ENCODE measurements at places on chromosomes 7 and 10.

DNA sequence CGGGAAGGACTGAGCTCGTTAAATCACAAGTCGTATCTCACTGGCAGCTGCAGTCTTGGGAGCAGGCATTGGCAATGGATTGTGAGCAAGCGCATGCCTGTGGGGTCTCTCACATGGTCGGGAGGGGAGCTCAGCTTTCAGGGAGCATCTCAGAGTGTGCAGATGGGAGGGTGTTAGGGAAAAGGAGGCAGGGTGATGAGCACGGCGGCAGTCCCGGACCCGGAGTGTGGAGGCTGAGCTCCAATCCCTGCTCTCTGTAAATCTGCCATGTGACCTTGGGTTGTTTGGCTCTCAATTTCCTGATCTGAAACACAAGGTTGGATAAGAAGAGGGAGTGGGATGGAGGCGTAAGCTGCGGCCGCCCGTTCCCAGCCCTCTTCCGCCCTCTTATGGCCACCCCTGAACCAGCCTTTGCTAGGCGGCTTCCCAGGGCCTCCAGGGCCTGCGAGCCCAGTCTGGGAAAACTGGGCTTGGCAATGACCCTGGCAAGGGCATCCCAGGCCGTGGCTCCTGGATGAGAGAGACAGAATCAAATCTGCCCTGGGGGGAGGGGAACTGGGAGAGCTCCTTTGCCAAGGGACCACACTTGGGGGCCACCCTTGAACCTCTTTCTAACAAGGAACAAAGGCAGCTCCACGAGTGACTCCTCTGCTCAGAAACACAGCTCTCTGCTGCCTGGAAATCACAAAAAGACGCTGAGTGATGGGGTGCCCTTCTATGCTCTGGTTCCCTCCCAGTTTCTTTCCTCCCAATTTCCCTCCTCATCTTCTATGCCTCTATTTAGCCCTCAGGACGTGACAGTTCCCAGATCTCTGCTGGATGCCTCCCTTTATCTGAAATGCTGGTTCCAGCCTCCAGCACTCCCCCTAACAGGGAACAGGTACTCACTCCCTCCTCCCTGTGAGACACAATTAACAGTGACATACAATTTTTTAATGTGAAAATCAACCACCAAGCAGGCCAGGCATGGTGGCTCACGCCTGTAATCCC, 41.7 kb upstream of the LOXL4 start:
- peak; percentile 33 for DNase-seq

- DNase-seq, result no peak
These were observed 9.9 kb upstream of the ZC3HAV1 start for GRCh38 chr7:139119486-139119849.

- DNase-seq, result no peak
These were observed 138.8 kb downstream of the DKK1 start for GRCh38 chr10:52452600-52453493.

DNA sequence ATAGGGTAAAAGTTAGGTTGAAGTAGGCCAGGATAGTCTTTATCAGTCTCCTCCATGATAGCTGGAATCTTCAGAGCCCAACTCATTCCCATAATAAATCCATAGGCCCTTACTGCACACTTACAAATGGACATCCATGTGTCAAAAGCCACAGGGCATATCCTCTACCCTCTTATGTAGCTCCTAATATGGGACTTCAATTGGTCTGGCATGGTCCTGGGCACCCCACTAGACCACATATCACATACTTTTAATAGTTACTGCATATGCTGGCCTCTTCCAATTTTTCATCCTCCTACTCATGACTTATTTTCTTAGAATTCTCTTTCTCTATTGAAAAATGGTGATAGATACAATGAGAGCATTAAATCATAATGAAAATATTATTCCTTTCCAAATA, 169.3 kb downstream of the MAGI2 start:
- DNase-seq, result no peak

DNA sequence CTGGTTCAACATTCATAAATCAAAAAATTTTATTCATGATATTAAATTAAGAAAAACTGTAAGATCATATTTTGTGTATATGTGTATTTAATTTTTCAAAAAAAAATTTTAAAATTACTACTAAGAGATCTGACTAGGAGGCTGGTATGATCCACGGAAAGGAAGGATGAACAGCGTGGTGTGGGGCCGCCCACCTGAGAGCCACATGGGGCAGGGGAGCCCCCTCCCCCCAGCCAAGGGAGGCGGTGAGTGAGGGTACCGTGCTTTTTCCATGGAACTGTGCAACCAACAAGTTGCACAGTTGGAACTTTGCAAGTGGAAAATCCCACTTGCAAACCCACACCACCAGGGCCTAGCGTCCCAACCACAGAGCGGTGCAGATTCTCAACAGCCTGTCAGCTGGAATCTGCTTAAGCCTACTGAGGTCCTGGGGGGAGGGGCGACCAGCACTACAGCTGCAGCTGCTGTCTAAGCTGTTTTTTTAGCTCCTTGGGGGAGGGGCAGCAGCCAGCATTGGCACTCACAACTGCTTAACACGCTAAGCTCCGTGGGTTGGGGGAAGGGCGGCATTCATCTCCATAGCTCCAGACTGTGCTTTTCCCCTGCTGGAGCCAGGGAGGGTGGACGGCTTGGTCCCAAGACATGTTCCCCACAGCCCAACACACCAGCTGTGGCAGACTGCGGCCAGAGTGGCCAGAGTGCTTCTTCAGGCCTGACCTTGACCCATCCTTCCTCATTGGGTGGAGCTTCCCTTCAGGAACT, 94.2 kb upstream of the IGFBP3 start:
- DNase-seq, result no peak

DNA sequence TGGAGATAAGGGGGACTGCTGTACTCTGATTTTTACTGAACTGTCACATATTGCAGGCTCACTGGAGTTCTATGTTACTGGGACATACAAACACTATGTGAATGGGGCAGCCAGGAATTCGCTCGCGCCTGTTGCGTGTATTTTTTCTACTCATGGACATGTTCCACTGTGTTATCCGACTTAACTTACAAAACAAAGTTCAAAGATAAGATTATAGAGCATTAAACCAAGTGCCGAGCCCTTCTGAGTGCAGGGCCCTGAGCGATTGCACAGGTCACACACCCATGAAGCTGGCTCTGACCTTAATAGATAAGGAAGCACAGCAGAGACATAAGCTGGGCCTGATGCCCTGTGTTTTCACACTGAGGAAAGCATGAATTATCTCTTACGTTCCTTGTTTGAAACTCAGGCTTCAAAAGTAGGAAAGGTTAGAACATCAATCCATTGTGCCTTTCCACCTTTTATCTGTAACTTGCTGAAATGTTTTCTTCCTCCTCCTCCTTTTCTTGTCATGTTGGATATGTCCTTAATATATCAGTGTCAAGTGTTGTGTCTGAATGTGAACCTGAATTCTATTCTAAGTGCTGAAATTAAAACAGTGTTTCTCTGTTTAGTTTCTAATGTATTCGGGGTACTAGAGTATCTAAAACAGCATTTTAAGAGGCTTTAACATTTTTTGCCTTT, 273.8 kb downstream of the AUTS2 start:
- no peak for DNase-seq

DNA sequence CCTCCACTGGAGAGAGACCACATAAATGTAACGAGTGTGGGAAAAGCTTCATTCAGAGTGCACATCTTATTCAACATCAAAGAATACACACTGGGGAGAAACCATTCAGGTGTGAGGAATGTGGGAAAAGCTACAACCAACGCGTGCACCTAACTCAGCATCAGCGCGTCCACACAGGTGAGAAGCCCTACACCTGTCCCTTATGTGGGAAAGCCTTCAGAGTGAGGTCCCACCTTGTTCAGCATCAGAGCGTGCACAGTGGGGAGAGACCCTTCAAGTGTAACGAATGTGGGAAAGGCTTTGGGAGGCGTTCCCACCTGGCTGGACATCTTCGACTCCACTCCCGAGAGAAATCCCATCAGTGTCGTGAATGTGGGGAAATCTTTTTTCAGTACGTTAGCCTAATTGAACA, 20.6 kb downstream of the FAM200A start:
- DNase-seq, result no peak

GRCh38 chr7:133860628-133861335, 266.4 kb upstream of the LRGUK start:
- no peak for DNase-seq

GRCh38 chr10:98582363-98582762, 135.6 kb upstream of the HPS1 start:
- DNase-seq, result no peak

- no peak for DNase-seq
These were observed 7.3 kb downstream of the LFNG start for GRCh38 chr7:2526659-2527504.

All from GOT3 (cell line).